ENCODE measurements at places on chromosomes 3 and 15.
A peak's percentile ranks its signal among the peaks of the same experiment; 100 is the strongest.

GRCh38 chr3:167705840-167706239 is 28.9 kb downstream of the PDCD10 start:
- DNase-seq: no peak

- DNase-seq: no peak
Observed at GRCh38 chr3:42486814-42487565, 15.5 kb upstream of the VIPR1 start.

DNA sequence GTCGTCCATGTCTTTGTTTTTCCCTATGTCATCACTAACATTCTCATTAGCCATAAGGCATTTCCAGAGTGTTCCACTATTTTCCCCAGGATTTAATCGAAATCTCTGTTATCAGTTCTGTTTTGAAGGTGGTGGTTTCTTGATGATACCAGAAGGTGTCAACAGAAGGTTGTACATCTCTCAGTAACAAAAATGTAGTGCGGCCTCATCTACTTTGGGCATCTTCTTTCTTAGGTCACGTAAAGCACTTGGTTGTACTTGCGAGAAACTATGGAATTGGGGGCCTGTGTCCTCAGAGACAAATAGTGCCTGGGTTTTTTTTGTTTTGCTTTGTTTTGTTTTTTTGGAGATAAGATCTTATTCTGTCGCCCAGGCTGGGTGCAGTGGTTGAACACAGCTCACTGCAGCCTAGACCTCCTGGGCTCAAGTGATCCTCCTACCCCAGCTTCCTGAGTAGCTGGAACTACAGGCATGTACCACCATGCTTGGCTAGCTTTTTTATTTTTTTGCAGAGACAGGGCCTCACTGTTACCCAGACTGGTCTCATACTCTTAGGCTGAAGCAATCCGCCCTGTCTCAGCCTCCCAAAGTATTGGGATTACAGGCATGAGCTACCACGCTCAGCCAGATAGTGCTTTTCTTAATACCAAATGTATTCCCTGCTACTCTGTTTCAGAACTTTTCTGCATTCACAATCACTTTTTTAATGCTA is 61.2 kb upstream of the FURIN start:
- DNase-seq: no peak

- no peak for DNase-seq
Observed at GRCh38 chr3:55441499-55441898, 45.6 kb downstream of the WNT5A start.

DNA sequence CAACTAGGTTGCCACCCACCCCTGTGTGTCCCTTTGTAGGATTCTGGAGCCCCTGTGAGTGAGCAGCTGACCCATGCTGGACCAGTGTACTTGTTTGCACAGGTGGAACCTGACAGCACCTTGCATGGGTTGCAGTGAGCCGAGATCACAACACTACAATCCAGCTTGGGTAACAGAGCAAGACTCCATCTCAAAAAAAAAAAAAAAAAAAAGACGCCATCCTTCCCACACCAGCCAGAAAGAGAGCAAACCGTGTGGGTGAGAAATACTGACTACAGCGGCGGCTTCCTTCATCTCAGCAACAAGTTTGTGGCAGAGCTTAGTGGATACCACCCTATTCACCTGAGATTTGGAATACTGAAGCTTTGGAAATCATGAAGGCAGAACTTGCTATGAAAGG is 746 bp upstream of the CD80 start:
- no peak for DNase-seq

DNA sequence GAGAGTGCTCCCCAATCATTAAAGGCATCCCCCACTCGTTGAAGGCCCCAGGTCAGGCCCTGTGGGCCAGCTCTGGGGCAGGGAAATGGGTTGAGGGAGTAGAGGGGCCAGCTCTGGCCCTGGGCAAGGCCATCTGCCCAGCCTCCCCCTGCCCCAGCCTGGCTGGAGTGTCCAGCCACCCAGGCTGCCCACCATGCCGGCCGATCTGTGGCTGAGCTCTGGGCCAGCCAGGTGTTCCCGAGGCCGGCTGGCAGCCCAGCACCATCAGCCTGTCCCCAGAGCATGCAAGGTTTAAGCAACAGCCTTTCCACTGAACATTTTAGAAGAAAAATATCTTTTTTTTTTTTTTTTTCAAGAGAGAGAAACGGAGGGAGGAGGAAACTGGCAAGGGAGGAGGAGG is 62.8 kb upstream of the LINGO1 start:
- no peak for DNase-seq

- no peak for DNase-seq
Observed at GRCh38 chr15:64807051-64807749, 18.2 kb downstream of the PIF1 start.

DNA sequence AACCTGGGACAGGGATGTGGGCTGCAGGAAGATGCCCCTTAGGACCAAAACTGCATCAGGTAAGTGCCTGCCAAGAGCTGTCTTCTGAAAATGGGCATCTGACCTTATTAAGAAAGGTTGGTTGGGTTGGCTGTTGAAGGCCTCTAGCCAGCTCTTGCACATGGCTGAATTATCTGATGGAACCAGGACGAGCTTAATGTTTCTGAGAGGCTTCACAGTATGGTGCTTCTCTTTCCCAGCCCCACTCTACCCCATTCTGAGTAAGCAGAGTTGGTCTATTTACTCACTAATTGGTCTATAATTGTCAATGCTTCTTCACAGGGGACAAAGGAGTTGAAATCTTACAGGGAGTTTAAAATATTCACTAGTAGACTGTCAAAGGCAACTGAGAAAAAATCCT is 48.4 kb downstream of the DTWD1 start:
- DNase-seq: no peak

- DNase-seq: no peak
Observed at GRCh38 chr3:168218600-168218999, 122.9 kb upstream of the GOLIM4 start.

- peak; percentile 75 for DNase-seq
Observed at GRCh38 chr3:46208167-46208704, at the start of gene CCR1. Gene CCR1 (minus strand): TSS chr3:46208313. CDS start chr3:46204313, 4,000 bp downstream.

All from activated CD8-positive, alpha-beta memory T cell treated with anti-CD3 and anti-CD28 coated beads, Interleukin-2, amount 50 U/mL, for 48 hours (primary cell).